EH (cell line): ENCODE measurements at places on chromosomes 12 and 14.

- DNase-seq, result peak; percentile 86
These were observed 130.9 kb upstream of the PLEKHA5 start for GRCh38 chr12:18998343-18999261.

DNA sequence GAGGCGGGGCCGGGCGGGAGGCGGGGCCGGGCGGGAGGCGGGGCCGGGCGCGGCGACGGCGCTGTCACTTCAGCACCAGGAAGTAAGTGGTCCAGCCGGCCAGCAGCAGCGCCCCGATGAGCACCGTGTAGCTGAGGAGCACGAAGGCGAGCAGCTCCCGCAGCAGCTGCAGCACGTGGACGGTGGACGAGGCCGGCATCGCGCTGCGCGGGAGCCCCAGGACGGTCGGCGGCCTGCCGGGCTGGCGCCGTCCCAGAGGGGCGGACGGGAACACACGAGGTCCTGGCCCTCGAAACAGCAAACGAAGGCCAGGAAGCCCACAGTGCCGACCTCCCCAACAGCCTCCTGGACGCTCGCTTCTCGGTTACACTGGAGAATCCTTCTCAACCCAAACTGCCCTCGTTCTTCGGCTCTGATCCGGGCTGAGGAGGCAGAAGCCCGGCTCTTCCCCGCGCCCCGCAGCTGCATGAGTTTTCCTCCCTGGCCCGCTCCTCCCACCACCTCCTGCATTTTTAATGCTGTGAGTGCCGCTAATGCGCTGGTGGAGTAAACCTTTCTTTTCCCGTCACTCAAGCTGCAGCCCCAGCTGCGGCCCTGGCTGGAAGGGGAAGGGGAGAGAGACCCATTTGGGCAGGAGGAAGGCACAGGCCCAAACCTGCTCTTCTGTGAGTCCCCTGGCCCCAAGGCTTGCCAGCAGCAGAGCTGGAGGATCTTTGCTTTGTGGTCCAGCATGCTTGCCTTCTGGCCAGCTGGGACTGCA lies 694 bp upstream of the DIABLO start:
- DNase-seq, result no peak

DNA sequence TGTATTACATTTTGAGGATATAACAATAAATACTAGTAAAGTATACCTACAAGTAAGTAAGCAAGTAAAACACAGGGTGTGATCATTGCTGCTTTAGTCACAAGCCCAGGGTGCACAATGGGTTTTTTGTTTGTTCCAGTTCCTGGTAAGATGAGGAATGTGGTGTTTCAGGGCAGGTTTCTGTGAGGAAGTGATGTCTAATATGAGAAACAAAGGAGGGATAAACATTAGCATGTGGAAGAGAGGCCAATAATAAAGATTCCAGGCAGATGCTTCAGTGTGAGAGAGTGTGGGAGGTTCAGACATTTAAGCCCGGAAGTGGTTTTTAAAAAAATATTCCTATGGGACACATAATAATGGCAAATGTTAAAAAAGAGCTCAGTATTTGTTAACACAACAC lies 808.1 kb upstream of the USP15 start:
- no peak for DNase-seq

GRCh38 chr12:21369141-21369980 lies 3.3 kb upstream of the IAPP start:
- DNase-seq, result no peak

- DNase-seq, result no peak
These were observed 610.9 kb downstream of the RERGL start for GRCh38 chr12:17478908-17479673.

GRCh38 chr14:54329082-54329695 lies 67.6 kb upstream of the CDKN3 start:
- DNase-seq, result peak; percentile 72

- peak; percentile 79 for DNase-seq
These were observed at the start of gene CMAS for GRCh38 chr12:22046090-22046967. Gene CMAS, plus strand, starts transcription at chr12:22046218. Its CDS starts 86 bp downstream, at chr12:22046304.

DNA sequence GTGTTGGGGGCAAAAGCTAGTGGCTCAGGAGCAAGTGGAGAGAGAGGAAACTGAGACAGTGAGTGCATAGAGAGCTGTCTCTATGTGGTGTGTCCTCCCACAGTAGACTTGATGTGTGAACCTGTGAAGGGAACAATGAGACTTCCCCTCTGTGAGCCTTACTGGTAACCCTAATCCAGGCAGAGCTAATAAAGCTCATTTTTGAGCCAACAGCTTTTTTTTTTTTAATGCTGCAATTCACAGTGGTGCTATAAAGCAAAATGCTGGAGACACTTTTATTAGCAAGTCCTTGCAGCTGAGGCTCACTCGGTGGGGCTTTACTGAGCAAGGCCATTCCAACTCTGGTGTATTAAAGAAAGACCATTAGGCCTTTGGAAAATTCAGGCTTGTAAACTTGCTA lies 26.9 kb downstream of the FBXW8 start:
- DNase-seq, result no peak

GRCh38 chr14:78220273-78220672 lies 50.1 kb downstream of the NRXN3 start:
- no peak for DNase-seq

- no peak for DNase-seq
These were observed 38.7 kb upstream of the TRAF3 start for GRCh38 chr14:102738373-102739189.

GRCh38 chr12:48881686-48882314 lies 16.1 kb upstream of the RND1 start:
- peak; percentile 47 for DNase-seq

GRCh38 chr14:92458136-92459029 lies 55.2 kb upstream of the RIN3 start:
- DNase-seq, result no peak

DNA sequence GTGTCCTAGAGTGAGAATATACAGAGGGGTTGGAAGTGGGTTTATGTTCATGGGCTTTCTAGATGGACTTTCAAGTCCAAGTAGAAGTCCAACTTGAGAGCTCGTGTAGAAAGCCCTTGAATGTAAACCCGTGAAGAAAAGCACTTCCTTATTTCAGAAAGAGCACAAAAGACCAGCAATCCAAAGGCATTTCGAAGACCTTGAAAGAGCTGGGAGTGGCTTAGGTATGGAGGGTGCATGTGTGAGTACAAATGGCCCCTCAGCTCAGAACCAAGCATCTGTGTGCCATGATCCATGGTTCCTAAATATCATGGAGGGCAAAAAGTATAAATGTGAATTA lies 160.7 kb downstream of the ETV6 start:
- DNase-seq, result no peak

DNA sequence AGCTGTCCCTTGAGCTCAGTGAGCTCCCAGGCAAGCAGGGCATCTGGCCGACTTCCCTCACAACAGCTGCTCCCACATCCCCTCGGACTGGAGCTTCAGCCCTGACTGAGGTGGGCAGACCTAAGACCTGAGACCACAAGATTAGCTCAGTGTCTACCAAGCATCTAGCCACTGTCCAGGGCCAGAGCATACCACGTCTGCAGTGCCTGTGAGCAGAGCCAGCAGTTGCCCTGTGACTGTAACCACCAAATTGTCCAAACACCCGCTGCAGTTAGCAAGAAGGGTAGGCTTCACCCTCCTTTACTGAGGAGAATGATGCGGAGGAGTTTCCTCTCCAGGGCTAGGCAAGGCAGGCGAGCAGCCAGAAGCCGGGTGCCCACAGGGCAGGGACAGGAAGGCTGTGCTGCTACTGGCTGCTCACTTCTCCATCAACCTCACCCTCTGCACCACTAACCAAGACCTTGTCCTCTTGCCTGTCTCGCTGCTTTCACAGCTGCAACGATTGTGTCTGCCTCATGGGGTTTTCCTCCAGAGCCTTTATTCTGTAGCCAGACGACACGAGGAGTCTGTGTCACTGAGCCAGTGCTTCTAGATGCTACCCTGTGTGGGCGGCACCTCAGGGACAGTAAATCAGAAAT lies 53.9 kb downstream of the ANAPC7 start:
- no peak for DNase-seq

DNA sequence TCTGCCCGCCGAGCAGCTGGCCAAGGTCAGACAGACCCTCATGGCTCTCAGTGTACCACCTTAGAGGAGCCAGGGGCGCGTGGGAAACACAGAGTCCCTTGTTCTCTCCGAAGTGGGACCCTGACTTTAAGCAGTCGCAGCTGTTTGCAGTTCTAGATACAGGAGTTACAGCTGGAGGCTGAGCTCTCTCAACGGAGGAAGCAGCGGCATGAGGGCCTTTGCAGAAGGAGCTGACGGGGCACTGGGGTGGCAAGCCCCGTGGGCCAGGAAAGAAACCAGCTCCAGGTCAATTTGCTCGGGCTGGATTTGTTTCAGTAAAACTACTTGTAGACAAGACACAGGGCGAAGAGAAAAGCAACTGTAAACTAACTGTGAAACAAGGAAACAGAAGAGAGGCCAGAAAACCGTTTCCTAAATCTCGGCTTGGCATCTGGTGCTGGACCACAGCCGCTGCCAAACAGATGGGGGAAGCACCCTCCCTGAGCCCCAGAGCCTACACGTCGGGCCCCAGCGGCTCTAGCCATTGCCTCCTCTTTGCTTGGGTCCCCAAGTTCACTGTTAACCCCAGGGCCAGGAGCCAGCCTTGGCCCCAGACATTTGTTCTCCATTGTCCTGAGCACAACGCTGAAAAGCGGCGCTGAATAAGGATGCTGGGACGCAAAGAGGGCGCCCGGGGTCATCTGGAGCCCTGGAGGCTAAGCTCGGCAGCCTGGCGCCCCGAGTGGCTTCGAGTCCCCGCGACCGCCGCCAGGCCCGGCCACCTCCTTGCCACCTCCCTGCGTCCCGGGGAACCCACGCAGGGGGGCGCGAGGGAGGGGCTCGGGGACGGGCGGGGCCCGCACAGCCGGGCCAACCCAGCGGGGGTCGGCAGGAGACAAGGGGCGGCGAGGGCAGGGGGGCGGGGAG lies 914 bp upstream of the PACS2 start:
- peak; percentile 15 for DNase-seq

DNA sequence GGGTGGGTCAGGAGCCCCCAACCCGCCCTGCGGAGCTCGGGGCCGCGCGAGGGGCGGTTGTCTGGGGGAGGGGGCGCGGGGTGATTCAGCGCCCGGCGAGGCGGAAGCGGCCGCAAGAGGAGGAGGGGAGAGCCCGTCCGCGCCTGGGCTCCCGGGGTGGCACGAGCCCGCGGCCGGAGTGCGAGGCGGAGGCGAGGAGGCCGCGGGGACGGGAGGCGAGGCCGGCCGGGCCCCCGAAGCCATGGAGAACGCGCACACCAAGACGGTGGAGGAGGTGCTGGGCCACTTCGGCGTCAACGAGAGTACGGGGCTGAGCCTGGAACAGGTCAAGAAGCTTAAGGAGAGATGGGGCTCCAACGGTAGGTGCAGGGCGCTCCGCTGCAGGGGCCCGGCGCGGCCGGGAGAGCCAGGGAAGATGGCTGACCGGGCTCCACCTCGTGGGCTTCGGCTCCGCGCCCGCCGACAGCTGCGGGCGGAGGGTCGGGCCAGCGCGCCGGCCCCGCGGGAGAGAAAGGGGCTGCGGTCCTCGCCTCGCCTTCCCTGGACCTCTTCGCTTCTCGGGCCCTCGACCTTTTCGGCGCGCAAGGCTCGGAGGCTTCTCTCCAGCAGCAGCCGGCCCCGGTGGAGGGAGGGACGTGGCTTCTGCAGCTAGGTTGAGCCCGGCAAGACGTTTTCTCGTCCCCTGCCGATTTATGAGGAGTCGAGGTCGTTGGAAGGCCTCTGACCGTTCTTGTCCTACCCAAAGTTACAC lies 677 bp downstream of the ATP2A2 start:
- DNase-seq, result peak; percentile 67

GRCh38 chr12:132210223-132211055 lies 66.2 kb downstream of the NOC4L start:
- DNase-seq, result no peak

DNA sequence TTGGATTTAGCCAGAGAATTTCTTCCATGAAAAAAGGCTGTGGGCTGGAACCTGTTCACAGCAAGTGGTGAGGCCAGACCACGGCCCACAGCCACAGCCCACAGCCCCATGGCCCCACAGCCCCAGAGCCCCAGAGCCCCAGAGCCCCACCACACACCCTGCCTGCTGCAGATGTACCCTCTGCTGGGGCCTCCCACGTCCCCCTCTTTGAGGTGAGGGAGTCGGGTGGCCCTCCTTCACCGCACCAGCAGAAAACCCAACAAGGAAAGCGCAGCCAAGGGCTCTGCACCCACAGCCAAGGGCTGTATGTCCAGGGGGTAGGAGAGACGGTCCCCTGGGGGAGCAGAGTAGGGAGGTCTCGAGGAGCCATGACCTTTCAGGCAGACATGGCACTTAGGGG lies 327.5 kb upstream of the DIO3 start:
- DNase-seq, result no peak

DNA sequence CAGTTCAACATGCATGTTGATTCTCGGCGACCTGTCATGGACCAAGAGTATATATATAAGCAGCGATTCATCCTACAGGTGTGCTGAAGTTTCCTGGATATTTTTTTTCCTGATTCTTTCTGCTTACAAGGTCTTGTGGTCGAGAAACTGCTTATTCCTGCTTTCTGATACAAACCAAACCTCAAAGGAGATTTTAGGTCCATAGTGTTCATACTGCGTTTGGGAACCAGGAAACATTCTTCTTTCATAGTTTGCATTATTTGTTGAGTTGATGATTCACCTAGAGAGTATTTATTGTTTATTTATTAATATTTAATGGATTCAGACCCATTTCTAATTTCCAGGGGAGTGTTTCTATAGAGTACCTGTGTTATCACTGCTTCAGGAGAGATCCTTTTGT lies 70.7 kb upstream of the ASPG start:
- no peak for DNase-seq

- DNase-seq, result no peak
These were observed 369.3 kb upstream of the DCN start for GRCh38 chr12:91551927-91552326.

DNA sequence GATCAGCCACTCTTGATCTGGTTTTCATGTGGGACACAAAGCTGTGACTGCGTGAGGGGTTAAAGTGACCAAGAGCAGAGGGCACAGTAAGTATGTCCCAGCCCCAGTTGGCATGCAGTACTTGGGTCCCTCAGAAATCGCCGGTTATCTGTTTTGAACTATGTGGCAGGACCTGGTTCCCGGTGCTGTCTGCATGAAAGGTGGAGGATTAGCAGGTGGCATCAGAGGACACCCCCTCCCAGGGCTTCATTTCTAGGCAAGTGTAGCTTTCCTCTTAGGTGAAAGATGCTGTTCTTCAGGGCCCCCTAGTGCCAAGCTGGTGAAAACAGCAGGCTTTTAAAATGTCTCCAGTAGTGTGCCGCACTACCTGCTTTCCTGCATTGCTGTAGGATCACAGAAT lies 57.1 kb downstream of the ATG14 start:
- peak; percentile 56 for DNase-seq

GRCh38 chr12:64006211-64006825 lies 161.8 kb downstream of the SRGAP1 start:
- peak; percentile 91 for DNase-seq

DNA sequence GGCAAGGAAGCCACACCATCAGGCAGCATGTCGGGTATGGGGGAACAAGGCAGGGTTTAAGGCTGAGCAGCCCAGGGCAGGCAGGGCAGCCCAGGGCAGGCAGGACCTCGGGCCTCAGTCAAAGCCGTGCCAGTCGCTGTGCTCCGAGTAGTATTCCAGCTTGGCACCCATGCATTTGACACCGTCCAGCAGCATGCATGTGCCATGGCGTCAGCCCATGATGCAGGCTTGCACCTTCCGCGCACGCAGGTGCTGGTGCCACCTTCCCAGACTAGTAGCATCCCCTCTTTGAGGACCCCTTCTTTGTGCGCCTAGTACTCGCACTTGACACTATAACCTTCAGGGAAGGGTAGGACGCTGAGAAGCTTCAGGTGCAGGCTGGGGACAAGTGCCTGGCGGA lies 11.6 kb upstream of the ADCY6 start:
- no peak for DNase-seq

GRCh38 chr14:104888489-104889374 lies 23.7 kb downstream of the CEP170B start:
- DNase-seq, result no peak

GRCh38 chr14:82094829-82095345 lies 561.2 kb upstream of the SEL1L start:
- no peak for DNase-seq
